ENCODE measurements at places on chromosomes 2 and 18.

DNA sequence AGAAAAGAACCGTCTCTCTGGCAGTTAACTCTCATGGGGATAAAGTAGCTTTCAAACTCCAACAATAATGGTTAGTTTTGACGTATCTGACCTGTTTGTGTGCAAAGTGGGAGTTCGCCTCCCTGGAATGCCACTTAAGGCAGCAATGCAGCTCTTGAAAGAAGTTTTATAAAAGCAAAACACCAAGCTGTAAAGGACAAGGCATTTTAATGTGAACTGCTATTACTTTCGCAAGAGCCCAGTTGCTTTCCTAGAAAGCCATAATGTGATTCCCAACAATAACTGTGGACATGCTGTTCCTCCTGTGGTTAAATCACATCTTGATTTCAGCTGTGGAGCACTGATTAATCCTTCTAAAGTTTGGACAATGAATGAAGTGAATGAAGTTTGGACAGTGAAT is 303.7 kb downstream of the PTPRM start:
- DNase-seq: no peak

GRCh38 chr2:98538280-98539041 is 69.9 kb downstream of the COA5 start:
- no peak for DNase-seq

DNA sequence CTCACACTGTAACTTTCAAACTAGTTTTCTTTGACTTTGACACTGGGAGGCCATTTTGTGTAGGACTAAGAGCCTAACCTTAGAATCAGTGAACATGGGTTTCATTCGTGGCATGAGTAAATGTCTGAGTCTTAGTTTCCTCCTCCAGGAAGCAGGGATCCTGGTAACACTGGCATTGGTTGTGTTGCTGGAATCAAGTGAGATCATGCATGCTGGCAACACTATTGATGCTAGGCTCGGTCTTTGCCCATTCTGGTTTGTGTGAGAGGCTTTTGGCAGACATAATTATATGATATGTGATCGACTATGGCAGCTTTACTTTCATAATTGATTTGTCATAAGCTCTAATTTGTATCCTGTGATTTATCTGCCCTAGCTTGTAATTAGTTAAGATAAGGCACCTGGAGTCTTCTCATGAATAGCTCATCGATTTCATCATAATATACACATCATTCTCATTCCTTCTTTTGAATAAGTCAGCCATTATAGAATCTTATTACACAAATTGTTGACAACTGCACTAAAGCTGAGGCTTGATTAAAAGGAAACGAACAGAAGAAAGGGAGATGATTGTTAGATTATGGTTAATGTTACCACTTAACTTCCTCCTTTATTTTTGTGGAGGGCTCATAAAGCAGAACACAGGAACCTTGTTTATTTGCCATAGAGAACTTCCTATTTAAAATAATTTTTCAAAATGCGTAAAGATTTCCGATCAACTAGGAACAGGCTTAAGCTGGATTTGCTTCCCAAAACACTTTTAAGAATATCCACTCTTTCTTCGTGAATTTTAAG is 12.6 kb downstream of the PPP1R1C start:
- DNase-seq: no peak

DNA sequence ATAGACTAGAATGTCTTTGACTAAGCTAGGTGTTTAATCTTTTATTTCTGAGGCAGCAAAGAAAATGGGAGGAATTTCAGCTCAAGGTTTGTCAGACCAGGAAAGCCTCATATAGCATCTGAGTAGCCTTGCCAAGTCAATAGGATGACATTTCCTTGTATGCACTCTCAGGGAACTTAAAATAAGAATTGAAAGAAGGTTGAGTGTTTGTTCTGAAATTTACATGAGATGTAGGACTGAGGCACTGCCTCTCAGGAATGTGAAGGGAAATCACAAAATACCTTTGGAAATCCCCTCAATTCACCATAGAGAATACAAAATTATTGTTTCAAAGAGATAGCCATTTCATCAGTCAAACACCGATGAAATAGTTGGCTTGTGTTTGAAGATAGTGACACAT is 392.0 kb upstream of the NRP2 start:
- DNase-seq: no peak

- DNase-seq: no peak
These were observed 51.3 kb downstream of the TMEM163 start for GRCh38 chr2:134667541-134667940.

DNA sequence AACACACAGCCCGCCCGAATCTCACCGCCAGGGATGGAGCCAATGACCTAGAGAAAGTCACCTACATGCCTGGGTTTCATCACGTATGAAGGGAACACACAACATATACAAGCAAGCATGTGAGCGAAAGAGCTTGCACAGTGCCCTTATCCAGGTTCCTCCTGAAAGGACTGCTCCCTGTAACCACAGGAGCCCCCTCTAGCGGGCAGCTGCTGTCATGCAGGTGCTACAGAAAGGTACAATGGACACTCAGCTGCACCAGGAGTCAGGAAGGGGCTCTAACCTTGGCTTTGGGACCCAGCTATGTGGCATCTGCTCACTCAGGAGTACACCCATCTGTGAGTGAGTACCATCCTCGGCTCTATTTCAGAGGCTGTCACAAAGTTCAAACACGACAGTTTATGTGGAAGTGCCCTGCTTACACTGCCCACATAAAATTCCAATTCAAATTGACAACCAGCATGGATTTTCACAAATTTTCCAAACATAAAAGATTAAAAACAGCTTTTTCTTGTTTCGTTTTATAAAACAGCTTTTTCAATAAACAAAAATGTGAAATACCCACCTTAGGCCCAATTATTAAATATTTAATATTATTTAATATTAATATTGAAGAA is 3.5 kb downstream of the NDUFA10 start:
- DNase-seq: peak; percentile 73

DNA sequence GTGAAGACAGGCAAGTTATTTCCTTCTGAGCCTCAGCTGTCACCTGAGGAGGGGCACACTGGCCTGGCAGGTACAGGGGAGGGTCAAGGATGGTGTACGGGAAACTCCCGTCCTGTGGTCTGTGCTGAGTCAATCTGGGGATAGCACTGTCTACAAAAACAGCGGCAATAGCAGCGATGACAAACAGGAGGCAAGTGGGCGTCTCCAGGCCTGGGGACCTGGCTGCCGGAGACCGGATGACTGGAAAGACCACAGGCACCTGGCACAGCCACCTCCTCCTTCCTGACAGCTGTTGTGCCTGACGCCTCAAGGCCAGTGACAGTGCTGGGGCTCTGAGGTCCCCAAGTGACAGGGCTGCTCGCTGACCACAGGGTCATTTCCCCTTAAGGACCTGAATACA is 202.1 kb upstream of the HS6ST1 start:
- no peak for DNase-seq

DNA sequence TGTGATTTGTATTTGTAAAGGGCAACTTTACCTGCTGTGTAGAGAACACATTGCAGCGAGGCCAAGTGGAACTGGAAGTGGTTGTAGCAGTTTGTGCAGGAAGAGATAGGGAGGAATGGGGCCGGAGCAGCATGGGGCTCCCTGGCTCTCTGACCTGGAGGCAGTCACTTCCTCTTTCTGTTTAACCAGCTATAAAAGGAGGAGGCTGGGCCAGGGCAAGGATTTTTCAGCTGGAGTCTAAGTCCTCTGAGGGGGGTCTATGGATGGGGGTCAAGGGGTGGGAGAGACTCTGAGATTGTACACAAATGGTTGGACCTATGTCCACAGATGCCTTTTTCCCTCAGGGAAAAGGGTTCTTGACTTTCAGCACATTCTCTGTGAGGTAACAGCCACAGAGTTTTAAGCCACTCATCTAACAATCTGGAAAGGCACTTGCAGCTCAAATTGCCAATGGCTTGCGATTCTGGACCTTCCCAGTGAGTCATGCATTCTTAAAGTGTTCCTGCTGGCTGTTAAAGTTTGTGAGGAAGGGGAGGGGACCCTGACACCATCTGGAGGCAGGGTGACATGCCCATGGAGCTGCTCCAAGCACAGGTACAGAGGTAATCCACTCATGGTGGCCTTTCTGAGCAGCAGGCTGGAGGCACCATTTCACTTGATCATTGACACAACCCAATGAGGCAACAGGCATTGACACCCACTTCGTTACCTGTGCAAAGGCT is 347.0 kb downstream of the CYRIA start:
- DNase-seq: no peak
